BE2C (cell line): ENCODE measurements at places on chromosomes 7 and 10.
A peak's percentile ranks its signal among the peaks of the same experiment; 100 is the strongest.

GRCh38 chr10:69847883-69848282 lies 46.2 kb downstream of the COL13A1 start:
- DNase-seq = no peak

DNA sequence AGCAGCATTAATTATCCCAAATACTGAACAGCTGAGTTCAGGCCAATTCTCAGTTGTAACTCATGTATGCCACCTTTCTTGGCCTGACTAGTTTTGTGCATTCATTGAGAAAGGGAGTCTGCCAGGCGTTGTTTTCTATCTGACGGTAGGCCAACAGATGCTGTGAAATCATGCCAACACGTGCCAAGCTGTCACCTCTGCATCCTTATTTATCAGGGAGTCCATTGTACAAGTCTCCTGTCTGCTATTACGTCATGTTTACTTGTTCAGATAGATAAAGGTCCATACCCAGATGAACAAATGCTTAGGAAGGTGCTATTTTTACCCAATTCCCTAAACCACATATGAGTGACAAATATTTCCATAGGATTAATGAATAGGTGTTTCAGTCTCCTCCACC lies 127.2 kb upstream of the CDK6 start:
- no peak for DNase-seq

DNA sequence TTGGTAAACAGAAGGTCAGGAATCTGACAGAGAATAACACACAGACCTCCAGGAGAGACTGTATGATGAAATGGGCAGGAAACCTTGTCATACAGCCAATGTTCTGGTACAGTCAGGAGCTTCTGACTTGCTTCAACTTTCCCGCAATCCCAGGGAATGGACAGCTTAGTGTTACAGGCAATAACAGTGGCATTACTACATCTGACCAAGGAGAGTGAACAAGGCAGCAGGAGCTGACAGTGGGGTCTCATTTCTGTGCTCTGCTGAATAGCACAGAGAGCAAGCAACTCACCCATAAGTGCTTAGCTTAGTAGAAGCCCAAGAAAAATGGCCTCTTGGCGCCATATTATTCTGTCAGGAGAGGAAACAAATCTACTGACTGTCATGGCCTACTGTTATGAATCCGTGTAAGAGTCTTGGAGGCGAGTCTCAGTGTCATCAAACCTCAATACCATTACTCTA lies 186.2 kb upstream of the MTPN start:
- no peak for DNase-seq

DNA sequence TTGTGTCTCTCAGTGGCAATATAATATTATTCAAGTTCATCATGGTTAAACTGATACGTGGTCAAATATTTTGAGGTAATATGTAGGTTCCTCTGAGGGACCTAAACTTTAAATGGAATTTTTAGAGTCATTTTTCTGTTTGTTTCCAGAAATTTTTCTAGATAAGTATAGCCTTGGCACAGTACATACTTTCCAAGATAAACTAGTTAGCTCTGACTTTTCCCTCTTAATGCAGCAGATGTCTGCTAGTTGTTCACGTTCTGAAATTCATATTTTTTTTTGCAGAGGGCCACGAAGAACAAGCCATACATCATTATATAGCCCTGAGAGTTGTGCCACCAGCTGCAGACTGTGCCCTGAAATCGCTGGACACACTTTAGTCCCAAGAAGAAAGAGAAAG lies 61.6 kb downstream of the A1CF start:
- no peak for DNase-seq

DNA sequence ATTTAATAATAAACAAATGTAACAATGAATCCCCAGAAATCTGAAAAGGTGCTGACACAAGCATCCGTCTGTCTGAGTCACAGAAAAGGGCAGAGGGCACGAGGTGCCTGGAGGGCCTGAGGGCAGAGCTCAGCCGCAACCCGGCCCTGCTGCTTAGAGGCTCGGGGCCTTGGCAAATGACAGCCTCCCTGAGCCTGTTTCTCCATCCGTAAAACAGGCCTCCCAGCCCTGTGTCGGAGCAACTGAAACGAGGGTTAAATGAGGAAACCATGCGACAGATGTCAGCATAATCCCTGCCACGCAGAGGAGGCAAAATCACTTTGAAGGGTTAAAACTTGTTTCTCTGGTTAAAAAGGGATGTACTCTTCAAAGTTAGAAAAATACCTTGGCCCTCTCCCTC lies 24.9 kb downstream of the NUDT1 start:
- peak; percentile 49 for DNase-seq

- no peak for DNase-seq
These were observed 315.1 kb downstream of the BBS9 start for GRCh38 chr7:33444511-33444910.

DNA sequence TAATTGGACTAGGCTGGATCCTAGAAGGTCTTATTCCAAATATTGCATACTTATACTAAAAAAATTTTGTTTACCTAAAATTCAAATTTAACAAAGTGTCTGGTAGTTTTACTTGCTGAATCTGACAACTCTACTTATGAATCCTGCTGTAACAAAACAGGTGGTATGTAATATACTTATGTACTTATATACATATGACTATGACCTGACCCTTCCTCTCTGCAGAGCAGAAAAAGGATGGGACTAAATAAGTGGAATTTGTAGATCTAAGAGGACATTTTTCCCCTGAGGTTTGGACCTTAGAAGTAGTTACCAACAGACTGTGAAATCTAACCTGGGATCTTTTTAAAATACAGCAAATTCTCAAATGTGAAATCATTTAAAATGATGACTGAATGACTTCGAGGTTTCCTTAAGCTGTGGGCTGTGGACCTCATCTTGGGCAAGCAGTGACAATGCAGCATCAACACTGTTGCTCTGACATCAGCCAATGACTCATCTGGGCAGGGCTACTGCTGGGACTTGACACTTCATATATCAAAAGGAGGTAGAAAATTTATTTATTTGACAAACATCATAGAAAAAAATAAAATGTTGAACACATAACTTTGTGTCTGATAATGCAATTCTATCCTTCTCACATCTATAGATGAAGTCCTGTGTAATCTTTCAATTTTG lies 73.6 kb downstream of the RELN start:
- DNase-seq = no peak
